ENCODE measurements at places on chromosomes 1 and 21. TPM values are rescaled to one million over a fixed set of nuclear protein-coding genes. Genes with fewer than 3 reads are reported as not detected.

HRNR gene
- polyA plus RNA-seq, result 0.54 TPM

F5 gene
- polyA plus RNA-seq, result 0.25 TPM

- no peak for DNase-seq
Observed at GRCh38 chr1:225440380-225441221, 12.8 kb upstream of the LBR start.

DNA sequence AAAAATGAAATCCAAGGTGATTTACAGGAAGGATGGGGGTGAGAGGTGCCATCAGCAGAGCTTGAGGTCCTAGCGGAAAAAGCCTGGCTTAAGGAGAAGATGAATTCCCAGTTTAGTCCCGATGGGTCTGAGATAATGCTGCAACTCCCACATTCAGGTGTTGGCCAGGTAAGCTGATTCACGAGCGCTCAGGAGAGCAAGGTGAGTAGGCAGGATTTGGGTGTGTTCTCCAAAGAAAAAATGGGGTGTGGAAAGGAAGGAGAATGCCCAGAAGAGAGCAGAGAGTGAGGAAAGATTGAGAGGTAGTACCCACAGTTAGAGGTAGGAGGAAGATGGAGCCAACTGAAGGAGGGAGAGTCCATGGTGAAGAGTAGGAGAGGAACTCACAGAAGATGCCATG lies 12.5 kb downstream of the RIMS3 start:
- DNase-seq, result no peak

- no peak for DNase-seq
Observed at GRCh38 chr1:157363660-157364140, 188.6 kb downstream of the FCRL5 start.

DNA sequence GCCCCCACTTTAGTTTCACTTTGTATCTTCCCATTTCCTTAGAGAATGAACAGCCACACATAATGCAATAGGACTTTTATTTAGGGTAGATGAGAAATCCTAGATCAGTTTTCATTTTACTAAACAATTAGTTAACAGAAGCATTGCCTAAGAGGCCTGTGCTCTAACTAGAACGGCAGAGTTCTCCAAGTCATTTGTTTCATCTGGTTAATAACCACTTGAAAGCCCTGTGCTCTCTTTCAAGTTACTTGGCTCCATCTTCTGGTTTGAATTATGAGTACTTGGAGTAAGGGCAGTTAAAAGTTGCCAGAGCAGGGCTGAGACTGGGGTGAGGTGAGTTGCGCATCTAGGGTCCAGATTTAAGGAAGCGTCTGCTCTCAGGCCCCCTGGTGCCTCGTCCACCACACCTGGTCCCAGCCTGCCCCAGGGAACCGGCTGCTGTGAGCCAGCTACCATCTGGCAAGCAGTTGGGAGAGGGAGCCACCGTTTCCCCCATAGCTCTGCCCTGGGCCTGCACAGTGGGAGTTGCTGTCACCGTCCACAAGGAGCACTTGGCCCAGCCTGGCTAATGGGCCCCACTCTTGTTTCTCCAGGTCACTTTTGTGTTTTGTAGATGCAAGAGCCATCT lies 18.1 kb upstream of the SLC44A3 start:
- DNase-seq, result peak; percentile 70

DNA sequence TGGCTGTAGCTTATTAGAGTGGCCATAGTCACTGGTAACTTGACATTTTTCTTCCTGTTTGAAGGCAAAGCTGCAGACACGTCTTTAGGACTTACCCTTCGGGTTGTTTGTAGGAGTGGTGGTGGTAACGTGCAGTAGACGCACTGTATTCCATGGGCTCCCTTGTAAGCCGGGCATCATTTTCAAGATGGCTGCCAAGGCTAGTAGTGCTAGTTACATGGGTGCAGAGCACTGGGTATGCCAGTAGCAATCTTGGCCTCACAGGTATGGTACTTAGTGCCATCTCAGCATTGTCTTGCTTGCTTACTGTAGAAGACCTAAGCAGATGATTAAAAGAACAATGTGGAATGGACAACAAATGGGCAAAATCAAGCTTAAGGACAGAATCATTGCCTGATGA lies 1.9 kb downstream of the YBX1 start:
- DNase-seq, result no peak

Data from left lung (tissue), 14 donors.